ENCODE measurements at places on chromosomes 7 and 10.

GRCh38 chr7:88789480-88790064 lies 6.0 kb downstream of the TEX47 start:
- peak; percentile 38 for DNase-seq

DNA sequence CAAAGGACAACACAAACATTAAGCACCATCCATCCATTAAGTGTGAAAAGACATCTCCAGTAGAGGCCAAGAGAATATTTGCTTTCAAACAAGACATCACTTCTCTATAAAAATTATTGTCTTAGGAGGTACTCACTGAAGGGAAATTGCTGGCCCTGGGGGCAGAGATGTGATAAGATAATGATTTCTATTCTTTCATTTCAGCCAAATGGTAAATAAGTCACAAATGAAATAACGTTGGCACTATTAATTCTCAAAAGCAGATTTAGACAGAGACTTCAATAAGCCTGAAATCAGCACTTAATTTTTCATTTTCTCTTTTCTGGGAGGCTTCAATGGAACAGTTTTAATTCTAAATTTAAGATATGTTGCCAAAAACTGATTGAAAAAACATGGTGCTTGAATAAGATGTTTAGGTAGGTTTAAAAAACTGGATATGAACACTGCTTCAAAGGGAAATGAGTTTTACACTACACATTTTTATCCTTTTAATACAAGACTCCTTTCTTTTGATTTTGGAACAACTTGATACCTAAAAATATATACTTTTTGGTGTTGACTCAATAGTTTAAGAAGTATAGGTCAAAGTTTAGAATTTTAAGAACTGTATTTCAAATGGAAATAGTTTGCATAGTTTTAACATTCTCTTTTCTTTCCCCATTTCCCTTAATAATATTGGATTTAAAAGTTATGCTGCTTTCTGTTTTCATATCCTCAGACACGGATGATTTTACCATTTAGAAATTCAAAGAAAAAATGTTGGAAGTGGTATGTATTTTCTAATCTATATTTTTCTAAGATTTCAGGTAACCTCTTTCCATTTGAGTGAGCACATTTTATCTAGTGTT lies 204.0 kb downstream of the AHR start:
- DNase-seq: no peak

DNA sequence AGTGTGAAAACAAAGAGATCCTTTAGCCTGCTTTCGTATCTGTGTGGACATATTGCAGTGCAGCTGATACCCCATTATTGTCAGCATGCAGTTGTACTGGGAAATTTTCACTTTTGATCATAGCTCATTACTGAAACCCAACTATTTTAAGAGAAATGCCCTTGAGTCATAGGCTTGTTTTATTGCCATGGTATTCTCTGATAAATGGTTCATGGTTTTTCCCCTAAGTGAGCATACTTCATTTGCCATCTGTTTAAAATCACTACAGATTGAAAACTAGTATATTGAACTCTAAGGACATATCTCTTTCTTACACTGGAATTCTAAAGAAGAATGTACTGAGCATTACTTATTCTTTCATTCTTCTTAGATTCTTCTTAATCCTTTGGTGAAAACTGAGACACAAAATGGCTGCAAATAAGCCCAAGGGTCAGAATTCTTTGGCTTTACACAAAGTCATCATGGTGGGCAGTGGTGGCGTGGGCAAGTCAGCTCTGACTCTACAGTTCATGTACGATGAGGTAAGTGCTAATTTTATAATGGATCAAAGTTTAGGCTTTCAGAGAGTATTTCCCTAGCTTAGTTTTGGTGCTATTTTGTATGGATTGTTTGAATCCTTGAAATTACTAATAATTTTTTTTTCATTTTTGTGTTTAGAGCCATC lies 63.0 kb downstream of the RALA start:
- DNase-seq: no peak

- peak; percentile 93 for DNase-seq
Observed at GRCh38 chr10:5585517-5586206, 60.9 kb downstream of the CALML3 start.

DNA sequence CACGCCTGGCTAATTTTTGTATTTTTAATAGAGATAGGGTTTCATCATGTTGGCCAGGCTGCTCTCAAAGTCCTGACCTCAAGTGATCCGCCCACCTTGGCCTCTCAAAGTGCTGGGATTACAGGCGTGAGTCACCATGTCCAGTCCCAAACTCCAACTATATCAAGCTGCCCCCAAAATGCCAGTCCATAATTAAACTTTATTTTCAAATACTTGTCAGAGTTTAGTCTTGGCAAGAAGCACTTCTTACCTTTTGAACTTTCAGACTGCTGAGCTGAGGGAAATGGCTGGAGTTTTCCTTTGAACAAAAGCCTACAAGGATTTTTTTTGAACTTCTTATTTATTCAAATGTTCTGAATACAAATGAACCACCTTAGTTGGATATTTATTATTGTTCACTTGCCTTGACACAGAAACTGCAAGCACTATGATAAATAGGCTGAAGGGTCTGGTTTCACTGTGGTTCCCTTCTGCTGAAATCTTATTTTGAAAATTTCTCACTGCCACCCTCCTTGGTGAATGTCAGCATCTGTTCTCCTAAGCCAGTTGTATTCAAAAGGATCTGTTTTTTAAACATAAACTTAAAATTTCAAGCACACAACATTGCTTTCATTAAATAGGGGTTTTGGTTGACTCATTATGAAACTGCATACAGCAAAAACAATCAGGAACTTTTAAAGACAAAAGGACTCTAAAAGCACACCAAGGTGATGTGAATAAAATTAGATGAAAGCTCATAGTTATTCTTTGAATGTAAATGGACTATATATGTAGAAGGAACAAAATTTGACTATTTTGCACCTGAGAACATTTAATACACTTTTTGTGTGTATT lies 101.7 kb upstream of the SLC26A5 start:
- no peak for DNase-seq

GRCh38 chr10:107914450-107915214 lies 750.1 kb upstream of the SORCS1 start:
- no peak for DNase-seq

DNA sequence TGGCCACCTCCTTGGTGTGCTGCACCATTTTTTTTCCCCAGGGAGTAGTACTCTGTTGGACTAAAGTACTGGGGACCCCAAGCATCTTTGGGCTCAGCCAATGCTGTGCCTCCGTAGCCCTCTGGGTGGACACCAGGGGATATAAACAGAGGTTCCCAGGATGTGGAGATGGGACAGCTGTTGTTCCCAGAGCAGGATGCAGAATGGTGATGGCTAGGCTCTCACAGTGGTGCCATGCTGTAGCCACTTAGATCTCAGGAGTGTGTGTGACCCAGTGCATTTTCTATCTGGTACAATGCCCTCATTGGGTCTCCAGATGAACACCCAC lies 50.9 kb upstream of the SCIN start:
- no peak for DNase-seq

- no peak for DNase-seq
Observed at GRCh38 chr10:88152728-88153133, 289.3 kb downstream of the PTEN start.

- DNase-seq: no peak
Observed at GRCh38 chr7:156176039-156176438, 363.8 kb upstream of the SHH start.

DNA sequence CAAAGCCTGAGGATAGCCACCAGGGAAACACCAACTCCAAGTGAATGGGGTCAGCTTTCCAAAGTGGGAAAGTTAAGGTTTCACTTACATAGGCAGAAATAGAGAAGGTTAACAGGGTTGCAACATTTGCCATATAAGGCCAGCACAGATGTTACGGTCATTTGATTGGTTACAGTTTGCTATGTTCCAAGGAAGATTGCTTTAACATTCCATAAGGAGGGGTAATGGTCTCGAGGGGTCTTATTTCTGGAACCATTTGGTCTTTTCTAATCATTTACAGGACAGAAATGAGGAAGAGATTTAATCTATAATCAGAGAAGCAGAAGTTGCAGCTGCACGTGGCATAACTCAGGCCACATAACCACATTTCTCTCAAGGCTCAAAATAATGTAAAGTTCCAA lies 679.4 kb upstream of the C7orf33 start:
- no peak for DNase-seq

DNA sequence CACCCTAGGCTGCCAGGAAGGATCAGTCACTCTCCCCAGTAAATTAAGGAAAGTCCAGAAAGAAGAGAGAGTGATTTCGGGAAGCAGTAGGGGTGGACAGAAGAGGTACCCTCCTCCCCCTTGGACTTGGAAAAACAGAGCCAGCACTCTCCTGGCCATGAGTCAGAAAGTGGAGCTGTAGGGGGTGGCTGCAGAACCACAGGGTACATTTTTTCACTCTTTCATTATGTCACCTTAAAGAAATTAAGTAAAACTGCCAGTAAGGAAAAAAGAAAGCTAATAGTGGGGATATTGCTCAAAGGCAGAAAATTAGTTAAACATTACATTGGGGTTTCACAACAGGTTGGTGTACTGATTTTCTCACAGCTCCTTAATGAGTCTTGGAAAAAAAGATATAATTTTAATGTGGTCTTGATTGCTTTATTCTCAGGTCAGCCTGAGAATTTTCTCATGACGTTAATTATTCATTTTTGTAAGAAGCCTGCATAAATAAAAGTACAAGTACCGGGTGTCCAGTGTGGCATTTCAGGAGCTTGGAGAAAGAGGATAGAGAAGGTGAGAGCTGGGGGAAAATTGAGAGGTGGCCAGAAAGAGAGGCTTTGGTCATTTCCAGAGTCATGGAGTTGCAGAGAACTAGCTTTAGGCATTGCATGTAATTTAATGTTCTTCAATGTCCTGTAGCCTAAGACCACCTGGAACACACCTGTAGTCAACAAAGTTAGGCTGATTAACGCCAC lies 23.2 kb upstream of the AOAH start:
- no peak for DNase-seq

DNA sequence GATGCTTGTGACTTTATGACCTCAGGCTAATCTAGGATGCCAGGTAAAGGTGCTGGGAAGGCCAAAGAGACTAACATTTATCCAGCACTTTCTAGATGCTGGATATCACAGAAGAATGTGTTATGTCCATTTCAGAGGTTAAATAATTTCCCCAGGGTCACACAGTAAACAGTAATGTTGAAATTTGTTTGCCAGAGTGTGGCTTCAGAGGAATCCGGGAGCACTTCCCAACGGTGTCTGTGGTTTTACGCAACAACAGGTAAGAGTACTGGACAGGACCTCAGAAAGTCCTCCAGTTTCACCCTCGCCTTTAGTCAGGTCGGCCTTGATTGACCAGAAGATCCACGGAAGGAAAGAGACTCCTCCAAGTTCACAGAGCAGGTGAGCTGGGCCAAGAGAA lies 1.7 kb downstream of the SHTN1 start:
- no peak for DNase-seq

- no peak for DNase-seq
Observed at GRCh38 chr7:124269774-124270173, 236.9 kb upstream of the TMEM229A start.

DNA sequence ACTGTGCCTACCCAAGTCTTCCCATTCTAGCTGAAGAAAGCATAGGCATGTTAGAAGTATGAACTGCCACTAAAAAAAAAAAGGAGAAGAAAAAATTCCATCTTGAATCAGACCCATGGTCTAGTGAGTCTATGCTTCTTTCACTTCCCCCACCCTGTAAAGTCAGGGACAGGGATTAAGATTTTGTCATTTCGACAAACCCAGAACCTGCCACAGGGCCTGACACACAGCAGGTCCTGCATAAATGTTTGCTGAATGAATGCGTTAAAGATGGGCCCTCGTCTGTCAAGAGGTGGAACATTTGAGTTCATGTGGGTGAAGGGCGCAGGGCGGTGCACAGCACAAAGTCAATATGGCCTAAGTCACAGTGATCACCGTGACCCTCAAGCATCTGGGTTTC lies 4.9 kb downstream of the HIPK2 start:
- DNase-seq: no peak

- no peak for DNase-seq
Observed at GRCh38 chr7:154306036-154306435, 253.8 kb downstream of the DPP6 start.

- no peak for DNase-seq
Observed at GRCh38 chr10:95265572-95265971, 25.2 kb downstream of the PDLIM1 start.

DNA sequence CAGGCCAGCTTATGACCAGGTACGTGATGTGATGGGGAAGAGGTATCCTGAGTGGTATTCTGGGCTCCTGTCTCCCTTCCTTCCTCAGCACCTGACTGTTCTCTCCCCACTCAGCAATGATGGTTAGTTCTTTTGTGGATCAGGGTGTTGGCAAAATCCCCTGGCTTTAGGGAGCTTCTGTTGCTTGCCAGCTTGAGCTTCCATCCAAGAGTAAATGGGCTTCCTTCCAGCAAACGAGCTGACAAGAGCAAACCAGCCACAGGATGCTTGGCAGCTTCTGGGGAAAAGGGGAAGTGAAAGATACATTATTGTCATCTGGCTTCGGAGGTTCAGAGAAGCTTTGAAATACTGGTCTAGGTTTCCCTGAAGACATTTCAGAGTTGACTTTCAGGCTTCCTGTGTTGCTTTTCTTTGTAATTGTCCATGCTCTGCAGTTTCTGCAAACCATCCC lies 5.2 kb downstream of the DUSP5 start:
- peak; percentile 78 for DNase-seq

DNA sequence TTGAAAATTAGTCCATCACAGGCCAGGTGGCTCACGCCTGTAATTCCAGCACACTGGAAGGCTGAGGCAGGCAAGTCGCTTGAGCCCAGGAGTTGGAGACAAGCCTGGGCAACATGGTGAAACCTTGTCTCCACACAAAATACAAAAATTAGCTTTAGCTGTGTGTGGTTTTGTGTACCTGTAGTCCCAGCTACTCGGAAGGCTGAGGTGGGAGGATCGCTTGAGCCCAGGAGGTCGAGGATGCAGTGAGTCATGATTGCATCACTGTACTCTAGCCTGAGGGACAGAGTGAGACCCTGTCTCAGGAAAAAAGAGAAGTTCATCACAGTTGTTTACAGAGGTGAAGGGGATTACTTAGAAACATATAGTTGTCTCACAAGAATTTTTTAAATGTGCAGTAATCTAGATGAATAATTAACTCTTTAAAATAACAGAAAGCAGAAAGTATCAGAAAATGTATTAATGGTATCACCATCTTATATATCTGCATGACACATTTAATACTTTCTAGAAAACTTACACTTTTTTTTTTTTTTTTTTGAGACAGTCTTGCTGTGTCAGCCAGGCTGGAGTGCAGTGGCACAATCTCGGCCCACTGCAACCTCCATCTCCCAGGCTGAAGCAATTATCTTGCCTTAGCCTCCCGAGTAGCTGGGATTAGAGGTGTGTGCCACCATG lies 8.9 kb downstream of the LCOR start:
- DNase-seq: no peak

DNA sequence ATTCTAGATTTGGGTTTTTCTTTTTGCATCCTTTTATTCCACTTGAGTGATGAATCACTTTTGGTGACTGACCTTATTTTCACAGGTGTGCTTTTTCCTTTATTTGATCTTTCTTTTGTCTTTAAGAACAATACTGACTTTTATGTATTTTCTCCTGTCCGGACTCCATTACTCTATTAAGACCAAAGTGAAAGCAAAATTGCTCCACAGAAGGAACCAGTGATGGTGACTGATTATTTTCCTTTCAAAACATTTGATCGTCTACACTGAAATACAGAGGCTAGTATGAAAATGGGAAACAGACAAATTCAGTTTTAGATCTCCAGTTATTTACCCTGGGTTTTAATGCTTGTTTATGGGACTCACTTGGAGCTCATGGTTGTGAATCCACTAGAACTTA lies 15.5 kb downstream of the EXOC4 start:
- no peak for DNase-seq

- no peak for DNase-seq
Observed at GRCh38 chr7:133941496-133941895, 185.6 kb upstream of the LRGUK start.

All from NCI-H1092 treated with DMSO at 0.1 percent for 48 hours (cell line).